Glomerular endothelial cell (primary cell): ENCODE measurements at places on chromosomes 5 and 9.

DNA sequence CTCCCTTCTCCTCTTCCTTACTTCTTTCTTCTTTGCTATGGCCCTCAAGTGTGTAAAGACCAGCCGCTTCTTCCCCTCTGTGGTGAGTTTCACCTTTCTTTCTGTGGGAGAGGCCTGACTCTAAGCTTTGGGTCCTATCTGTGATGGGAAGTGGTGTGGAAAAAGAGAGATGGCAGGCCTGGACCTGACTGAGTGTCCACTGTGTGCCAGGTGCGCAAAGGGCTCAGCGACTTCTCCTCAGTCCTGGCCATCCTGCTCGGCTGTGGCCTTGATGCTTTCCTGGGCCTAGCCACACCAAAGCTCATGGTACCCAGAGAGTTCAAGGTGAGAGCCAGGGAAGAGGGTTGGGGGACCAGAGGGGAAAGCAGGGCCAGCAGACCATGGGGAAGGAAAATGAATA lies 5.9 kb downstream of the SLC4A9 start:
- DNase-seq, result no peak

GRCh38 chr9:71253011-71253410 lies 131.6 kb upstream of the TRPM3 start:
- DNase-seq, result no peak

DNA sequence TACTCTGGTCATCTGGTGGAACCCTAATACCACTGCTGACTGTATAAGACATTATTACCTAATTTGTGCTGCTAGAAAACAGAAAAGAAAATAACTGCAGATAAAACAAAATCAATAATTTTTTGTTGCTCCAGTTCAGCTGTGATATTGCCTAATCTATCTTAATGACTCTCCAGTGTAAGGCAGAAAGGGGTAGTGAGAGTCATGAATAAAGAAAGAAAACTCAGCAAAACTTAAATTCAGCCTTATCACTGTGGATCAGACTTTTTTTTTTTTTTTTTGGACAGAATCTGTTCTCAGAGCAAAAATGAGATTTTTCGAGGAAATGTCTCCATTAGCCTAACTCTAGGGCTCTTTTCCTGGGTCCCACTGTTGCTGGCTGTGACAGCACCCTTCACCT lies 1.1 kb upstream of the DOCK2 start:
- no peak for DNase-seq

DNA sequence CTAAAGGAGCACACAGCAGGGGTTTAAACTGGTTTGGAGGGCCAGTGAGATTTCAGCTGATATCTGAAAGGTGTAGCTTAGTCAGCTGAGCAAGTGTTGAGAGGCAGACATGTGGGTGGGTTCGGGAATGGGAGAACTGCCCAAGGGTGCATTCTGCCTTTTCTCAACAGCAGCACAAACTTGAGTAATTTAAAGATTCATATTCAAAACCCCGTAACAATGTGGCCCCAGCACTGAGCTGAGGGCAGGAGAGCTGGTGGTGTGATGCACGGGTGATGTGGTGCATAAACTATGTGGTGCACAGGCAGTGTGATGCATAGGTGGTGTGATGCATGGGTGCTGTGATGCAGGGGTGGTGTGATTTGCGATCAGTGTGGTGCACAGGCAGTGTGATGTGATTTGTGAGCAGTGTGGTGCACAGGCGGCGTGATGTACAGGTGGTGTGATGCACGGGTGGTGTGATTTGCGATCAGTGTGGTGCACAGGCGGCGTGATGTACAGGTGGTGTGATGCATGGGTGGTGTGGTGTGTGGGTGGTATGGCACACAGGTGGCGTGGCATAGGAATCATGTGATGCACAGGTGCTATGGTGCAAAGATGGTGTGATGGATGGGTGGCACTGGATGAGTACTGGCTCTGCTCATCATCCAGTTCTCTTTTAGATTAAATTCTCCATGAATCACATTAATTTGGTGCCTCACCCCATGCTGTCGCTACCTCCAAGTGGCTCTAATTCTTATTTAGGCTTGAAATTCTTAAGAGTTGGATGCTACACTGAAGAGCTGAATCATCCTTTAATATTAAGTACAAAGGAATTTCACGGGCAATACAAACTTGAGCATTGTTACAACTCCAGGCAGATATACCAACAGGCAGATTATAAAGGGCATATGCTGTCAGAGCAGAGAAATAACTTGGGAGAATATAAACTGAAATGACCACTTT lies 53.6 kb downstream of the DAP start:
- no peak for DNase-seq

DNA sequence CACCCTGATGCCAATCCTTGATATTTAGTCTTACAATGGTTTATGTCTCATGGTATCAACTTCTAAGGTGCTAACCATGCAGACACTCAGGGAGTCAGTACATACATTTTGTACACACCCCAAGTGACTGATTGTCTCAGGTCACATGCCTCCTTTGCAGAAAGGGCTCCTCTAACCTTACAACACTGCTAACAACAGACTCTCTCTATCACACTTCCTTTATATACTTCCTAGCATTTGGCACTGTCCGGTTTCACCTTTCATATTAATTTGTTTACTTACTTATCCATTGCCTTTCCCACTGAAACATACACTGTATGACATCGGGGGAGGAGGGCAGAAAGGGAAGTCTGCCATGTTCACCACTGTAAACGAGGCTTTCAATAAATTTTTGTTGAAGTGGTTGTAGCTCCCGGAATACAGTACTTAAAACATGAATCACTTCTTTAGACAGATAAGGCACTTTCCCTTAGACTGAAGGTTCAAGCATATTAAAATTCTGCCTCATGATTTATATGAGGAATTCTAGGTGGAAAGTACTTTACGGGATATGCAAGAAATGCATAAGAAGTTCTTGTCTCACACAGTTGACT lies 20.6 kb downstream of the EMB start:
- no peak for DNase-seq

GRCh38 chr5:38996123-38996522 lies 78.1 kb downstream of the RICTOR start:
- DNase-seq, result no peak

DNA sequence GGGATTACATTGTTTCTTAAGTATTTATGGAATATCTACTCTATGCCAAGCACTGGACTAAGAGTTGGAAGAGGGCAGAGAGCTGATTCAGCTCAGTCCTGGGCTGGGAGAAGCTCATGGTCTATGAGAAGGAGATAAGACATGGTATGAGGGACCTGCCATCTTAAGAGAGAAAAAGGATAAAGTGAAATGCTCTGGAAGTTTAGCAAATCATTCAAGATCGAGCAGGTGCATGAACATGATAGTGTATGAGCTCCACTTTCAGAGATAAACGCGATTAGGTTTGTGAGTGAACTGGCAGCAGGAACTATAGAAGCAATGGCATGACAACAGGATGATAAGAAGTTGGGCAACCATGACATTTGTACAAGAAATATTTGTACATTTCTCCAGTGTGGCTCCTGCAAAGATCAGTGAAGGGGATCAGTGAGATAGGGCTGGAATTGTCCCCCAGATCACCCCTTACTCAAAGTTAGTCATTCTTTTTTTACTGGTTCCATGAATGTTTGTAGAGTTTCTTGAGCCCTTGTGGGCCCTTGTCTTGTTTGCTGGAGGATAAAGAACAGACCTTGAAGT lies 26.6 kb upstream of the CCDC180 start:
- DNase-seq, result no peak

DNA sequence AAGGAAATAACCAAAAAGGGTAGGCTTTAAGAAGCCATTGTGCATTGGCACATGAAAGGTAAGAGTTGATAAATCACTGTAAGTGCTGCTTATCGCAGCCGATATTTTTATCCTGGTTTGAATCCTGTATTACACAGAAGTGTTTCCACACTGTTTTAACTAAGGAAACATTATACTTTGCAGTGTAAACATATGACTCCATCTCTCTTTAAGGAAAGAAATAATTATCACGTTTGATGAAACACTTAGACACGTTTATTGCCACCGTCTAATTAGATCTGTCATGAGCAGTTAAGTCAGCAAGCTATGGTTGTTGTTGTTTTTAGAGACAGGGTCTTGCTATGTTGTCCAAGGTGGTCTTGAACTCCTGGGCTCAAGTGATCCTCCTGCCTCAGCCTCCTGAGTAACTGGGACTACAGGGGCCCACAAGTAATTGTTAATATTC lies 85.7 kb upstream of the TNFAIP8 start:
- DNase-seq, result no peak

- DNase-seq, result no peak
Observed at GRCh38 chr9:125604196-125604595, 102.8 kb downstream of the MAPKAP1 start.

DNA sequence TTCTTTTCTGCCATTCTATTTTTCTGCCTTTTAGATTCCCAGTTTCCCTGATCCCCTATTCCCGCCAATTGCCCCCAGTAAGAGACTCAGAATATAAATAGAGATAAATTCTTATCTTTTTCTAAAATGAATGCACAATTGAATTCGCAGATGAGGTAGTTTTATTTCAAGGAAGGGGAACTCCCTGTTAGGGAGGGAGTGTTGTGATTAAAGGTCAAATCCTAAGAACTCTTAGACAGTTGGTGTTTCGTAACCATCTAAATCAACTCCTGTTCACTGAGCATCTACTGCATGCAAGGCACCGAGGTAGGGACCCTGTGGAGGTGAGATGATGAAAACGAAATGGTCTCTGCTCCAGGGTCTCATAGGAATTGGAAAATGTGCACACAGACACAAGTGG lies 7.7 kb upstream of the MAP3K1 start:
- no peak for DNase-seq

DNA sequence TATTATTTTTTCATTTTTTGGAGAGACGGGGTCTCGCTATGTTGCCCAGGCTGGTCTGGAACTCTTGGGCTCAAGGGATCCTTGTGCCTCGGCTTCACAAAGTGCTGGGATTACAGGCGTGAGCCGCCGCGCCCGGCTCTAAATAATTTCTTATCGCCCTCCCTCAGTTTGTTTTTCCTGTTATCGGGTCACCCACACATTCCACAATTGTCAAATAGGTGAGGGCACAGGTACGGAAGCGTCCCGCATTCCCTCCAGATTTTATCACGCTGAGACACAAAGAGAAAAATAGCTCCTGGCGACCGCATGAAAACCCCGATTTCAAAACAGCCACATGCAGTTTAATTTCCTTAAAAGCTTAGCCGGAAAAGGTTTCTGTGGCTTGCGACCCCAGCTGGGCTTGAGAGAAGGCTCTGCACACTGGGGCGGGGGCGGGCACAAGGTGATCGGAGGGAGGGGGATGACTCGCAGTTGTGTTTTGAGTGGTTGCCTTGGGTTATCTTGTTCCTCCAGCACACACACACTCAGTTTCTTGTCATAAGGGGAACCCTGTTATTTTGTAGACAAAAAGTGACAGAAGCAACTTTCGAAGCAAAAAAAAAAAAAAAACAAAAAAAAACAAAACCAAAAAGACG lies 717 bp upstream of the IQGAP2 start:
- DNase-seq, result no peak

DNA sequence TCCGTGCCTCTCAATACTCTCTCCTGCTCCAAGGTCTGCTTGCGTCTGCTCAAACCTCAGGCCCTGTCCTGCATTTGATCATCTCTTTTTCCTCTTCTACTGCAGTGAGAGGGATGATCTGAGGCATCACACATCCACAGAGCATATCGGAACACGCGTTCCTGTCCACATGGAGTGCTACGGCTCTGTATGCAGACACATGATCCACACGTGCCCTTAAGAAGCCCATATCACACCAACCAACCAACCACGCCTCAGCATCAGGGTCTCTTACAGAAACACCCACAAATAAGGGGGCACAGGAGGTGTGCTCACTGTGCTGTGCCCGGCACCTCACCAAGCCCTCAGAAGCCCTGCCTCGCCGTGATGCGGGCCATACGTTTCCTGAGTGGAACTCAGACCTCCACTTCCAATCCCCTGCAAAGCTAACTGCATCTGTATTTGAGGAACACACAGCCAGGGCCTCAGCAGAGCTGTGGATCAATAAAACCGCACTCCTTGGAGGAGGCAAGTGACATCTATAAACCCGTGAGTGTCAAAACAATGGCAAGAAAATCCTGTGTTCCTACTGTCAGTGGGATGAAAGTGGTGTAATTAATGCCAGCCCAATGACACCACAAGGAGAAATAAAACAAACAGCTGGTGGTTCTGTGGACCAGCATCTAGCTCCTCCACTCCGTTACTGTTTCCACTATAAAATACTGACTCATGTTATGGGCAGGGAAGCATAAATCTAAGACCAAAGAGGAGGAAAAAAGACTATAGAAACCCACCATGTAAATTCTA lies 40.4 kb downstream of the AK8 start:
- DNase-seq, result no peak

DNA sequence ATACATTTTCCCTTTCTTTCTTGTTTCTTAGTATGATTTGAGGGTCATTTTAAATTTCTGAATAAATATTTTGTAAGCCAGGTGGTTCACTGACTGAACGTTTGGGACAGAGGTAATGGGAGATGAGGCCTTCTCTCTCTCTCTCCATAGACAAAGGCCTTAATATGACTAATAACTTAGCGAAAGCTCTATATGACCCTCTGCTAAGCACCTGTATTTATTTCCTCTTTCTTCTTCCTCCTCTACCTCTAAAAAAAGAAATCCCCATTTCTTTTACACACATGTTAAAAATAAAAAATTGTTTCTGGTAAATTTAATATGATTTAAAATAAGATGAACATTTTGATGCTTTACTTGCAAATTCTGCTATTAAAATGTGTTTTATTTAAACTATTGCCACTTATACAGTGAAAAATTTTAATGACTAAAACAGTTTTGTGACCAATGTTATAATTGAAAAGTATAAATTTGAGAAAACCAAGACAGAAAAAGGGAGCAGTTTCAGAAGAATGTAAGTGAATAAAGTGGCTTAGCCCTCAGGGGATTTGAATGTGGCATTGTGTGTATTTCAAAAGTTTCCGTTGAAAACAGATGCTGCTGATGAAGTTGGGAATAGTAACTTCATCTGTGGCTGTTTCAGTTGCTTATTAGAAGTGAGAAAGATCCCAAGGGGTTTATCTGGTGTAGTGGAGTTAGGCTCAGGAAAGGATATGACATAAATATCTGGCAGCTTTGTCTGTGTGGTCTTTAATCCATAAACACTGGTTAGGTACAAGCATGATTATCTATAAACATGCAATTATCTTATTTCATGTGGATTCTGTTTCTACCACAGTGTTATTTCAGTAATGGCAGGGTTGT lies 128.6 kb upstream of the GRHPR start:
- no peak for DNase-seq

- peak; percentile 12 for DNase-seq
Observed at GRCh38 chr9:79129865-79130480, 441.8 kb upstream of the TLE4 start.

GRCh38 chr9:132160802-132161742 lies 786 bp upstream of the NTNG2 start:
- DNase-seq, result no peak
